Activated T-helper 1 cell treated with anti-CD3 and anti-CD28 coated beads, Interleukin-2, amount 50 U/mL, for 16 hours (primary cell): ENCODE measurements at places on chromosomes 5 and 9.

GRCh38 chr5:36631154-36631553 lies 24.7 kb downstream of the SLC1A3 start:
- no peak for DNase-seq

DNA sequence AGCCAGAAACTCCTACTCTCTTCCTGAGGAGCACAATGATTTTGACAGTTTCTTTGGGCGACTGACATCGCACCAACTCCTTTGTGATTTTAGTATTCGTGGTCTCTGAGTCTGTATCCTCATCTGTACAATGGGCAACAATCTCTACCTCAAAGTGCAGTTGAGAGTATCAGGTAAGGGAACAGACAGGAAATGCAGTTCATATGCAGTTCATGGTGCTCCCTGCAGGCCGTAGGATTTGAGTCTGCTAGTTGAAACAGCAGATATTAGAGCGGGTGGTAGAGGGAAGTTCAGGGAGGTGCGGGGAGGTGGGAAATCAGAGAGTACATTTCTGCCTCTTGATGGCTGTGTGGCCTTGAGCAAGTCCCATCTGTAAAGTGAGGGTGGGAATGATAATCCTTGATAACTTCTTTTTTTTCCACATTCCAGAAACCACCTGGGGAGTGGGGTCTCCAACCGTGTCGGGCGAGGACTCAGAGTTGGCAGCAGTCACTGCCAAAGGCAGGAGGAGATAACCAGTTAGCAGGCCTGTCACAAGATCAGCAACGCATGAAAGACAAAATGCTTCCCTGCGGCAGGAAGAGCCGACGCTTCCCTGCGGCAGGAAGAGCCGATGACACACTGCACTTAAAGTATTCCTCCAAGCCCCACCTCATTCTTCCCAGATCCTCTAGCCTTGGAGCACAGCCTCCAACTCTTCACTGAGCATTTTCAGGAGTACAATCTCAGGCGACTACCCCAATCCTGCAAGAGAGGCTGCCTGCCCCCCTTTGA lies 6.0 kb upstream of the NEK6 start:
- no peak for DNase-seq

GRCh38 chr5:55226027-55226933 lies 835 bp downstream of the MCIDAS start:
- no peak for DNase-seq

DNA sequence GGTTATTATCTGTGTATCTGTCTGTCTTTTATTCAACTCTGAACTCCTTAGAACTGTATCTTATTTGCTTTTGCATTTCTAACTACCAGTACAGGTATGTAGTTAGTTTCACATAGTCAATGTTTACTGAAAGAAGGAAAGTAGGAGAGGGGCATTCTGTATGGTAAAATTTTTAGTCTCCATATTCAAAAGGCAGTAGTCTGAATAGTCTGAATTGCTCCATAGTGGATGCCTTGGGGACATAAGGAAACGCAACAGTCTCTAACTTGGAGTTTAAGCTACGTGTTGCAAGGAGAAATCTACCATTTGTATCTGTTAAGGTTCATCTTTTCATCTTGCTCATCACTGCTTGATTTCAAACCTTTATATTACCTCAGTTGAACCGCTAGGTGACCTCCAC lies 26.2 kb downstream of the RASGRF2 start:
- DNase-seq = no peak

- no peak for DNase-seq
Observed at GRCh38 chr5:133687212-133688061, 75.1 kb upstream of the FSTL4 start.

DNA sequence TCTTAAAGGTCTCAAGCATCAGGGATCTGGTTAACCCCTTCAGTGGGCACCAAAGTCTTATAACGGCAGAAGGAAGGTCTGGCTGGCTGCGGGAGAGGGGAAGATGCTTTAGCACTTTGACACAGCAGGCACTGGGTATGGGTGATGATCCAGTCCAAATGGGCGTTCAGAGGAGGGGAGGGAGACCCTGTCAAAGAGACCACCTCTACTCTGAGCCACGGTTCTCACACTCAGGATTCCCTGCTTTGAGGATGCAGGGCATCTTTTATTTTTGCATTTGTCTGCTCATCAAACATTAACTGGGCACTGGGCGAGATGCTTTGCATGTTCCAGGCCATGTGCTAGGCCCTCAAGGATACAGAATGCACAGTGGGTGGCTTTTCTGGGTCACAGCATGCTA lies 204.0 kb downstream of the DAB2IP start:
- no peak for DNase-seq

DNA sequence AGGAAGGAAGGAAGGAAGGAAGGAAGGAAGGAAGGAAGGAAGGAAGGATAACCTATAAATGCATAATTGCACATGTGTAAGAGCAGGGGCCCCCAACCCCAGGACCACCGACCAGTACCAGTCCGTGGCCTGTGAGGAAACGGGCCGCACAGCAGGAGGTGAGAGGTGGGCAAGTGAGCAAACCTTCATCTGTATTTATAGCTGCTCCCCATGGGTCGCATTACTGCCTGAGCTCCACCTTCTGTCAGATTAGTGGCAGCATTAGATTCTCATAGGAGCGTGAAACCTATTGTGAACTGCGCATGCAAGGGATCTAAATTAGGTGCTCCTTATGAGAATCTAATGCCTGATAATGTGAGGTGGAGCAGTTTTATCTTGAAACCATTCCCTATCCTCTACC lies 66.1 kb downstream of the SH3RF2 start:
- DNase-seq = no peak

- no peak for DNase-seq
Observed at GRCh38 chr9:70013598-70014196, 30.0 kb upstream of the MAMDC2 start.

DNA sequence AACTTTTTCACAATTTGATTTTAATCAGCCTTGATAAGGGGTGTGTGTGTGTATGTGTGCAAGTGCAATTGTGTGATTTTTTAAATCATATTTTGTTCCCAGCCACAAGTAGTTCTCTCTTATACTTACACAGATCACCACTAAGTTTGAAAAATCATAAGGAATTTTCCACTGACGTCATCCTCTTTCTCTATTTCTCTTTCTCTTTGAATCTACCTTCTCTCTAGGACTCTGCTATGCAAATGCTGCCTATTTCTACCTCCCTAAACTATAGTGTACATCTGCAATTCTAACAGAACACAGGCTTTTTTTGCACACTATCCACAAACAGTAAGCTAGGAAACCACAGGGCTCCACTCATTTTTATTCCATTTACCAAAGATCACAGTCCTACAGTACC lies 254.6 kb upstream of the CYLC2 start:
- DNase-seq = no peak
